ENCODE measurements at places on chromosomes 2 and 18.

DNA sequence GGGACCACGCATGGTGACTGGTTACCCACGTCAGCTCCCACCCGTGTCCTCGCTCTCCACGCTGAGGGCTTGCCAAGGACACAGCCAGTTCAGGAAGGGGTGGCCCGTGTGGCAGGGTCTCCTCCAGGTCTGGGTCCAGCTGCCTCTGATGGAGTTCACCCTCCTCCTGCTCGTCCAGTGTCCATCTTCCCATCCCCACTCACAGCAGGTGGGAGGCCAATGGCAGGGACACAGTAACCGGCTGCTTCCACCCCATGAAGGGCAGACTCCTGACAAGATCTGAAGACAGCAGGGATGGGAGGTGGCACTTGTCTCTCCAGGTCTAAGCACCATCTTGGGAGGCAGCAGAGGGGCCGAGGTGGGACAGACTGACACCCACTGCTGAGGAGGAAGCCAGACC lies 106.4 kb downstream of the NDUFA10 start:
- no peak for DNase-seq

DNA sequence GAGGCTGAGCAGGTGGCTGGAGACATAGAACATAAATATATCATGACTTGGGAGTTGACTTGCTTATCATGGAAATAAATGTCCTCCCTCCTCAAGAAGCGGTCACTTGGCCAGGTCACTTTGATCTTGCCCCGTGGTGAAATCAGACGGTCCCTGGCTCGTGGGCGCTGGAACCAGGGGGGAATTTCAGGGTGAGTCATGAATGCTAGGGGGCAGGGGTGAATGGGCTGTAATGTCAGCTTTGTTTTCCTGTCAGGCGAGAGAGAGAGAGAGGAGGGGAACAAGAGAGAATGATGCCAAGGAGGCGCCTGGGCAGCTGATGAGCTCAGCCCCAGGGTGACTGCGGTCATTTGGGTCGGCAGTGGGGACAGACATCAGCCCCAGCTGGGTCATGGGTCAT lies 47.7 kb downstream of the RRM2 start:
- DNase-seq, result no peak

DNA sequence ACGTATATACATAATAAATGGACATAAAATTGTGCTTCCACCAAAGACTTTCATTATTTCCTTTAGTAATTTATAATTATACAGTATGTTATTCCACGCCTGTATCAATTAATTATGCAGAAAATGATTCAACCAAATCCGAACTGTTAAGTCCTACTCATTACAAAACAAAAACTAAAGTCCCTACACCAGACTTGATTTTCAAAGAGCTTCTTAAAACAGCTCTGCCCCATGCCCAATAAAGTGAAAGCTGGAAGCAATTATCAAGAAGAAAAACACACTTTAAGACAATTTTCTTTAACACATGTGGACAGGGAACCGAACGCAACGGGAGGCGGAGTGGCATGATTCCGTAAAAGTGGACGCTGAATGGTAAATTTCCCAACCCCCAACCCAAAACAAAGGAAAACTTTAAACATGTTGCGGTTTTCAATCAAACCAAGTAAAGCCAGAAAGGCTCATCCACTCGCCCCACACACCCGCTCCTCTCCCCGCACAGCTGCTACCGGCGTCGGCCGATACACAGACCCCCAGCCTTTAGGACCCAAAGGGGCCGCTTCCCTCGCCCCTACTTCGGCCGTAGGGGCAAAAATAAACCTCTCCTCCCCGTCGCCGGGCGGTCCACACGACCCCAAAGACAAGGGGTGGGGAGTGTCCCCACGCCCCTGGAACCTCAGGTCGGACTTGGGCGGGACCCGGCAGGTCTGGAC lies 705 bp downstream of the YES1 start:
- no peak for DNase-seq

GRCh38 chr2:233690444-233690843 lies 2.2 kb upstream of the UGT1A6 start:
- DNase-seq, result no peak

- no peak for DNase-seq
These were observed 81.6 kb upstream of the NFU1 start for GRCh38 chr2:69518841-69519240.

- no peak for DNase-seq
These were observed 15.8 kb downstream of the BOLA3 start for GRCh38 chr2:74131901-74132300.

DNA sequence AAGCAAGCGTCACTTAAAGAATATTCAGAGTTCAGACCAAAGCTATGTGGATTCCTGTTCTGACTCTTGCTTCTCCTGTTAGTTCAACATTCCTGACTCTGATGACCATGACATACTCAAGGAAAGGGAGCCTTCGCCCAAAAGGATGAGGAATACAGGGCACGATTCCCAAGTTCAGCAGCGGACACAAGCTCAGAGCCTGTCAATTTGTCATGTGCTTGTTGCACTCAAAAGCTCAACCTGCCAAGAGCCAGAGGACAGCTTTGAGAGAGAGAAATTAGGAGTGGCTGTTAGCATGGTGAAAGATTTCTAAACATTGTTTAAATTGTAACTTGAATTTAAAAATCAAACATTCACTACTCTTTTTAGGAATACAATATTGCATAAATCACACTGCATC lies 33.3 kb downstream of the APLF start:
- no peak for DNase-seq

DNA sequence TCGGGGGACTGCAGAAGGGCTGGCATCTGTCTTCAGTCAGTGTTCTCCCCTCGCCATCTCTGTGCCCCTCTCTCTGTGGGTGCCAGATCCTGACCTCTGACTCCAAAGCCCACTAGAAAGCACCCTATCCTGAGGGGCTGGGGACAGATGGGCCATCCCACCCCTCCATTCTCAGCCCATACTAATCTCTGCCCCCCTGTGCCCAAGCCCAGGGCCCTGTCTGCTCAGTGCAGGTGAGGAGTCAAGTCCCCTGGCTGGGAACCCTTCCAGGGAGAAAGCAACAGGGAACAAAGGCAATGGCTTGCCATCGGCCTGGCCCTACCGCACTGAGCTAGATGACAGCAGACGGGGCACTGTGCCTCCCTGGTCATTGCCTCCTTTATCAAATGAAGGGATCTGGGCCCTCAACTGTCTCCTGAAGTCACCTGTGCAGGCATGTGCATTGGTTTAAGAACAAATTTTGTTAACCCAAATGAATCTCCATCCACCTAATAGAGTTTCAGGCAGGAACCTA lies 42.7 kb upstream of the ID2 start:
- DNase-seq, result no peak

GRCh38 chr2:64085936-64086335 lies 58.3 kb downstream of the PELI1 start:
- DNase-seq, result no peak

DNA sequence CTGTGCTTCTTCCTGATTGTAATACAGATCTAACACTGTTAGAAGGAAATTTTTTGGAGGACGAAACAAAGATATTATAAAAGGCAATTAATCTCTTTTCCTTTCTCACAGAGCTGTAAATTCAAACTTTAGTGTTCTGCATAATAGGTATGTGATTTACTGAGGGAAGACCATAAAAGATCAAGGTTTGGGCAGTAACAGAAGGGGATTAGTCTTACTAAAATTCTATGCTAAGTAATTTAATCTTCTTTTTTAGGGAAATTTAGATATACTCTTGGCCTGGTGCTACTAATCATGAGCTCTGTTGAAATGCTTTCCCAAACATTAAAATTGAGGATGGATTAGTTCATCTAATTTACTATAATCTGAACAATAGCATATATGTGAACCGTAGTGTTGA lies 8.8 kb upstream of the QPCT start:
- DNase-seq, result no peak

DNA sequence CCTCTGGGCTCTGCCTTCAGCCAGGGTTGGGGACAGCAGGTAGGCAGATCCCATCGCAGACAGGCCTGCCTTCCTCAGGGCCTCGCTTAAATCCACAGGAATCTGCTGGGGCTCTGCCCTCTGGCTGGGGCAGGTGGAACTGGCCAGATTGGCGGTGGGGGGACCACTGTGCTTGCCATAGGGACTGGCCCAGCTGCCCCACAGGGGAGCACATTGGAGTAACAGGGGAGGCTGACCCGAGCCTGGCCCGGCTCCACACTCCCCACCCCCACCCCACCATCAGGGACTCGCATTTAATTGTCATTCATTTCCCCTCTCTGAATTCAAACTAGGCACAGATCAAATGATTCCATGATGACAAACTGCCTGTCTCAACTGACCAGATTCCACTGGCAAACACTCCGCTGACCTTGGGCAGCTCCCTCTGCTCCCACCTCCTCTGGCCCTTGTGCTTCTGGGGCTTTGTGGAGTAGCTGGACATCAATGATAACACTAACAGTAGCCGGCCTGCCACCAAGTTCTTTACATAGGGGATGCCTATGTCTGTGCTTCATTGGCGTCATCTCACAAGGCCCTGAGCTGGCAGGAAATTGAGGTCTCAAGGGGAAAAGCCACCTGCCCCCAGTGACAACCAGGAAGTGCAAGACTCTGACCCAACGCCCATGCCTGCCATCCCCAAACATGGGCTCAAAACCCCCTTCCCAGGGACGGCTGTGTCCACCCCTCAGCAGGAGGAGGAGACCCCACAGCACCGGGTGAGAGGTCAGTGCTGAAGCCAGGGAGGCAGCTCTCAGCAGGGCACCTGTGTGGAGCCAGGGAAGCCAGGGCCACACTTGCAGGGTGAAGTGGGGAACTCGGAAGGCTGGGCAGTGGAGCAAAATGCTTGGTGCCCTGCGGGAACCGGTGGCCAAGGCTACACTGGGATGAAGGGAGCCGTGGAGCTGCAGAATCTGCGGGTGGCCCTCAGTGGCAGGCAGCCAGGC lies 2.1 kb upstream of the B3GNT7 start:
- DNase-seq, result peak; percentile 90

DNA sequence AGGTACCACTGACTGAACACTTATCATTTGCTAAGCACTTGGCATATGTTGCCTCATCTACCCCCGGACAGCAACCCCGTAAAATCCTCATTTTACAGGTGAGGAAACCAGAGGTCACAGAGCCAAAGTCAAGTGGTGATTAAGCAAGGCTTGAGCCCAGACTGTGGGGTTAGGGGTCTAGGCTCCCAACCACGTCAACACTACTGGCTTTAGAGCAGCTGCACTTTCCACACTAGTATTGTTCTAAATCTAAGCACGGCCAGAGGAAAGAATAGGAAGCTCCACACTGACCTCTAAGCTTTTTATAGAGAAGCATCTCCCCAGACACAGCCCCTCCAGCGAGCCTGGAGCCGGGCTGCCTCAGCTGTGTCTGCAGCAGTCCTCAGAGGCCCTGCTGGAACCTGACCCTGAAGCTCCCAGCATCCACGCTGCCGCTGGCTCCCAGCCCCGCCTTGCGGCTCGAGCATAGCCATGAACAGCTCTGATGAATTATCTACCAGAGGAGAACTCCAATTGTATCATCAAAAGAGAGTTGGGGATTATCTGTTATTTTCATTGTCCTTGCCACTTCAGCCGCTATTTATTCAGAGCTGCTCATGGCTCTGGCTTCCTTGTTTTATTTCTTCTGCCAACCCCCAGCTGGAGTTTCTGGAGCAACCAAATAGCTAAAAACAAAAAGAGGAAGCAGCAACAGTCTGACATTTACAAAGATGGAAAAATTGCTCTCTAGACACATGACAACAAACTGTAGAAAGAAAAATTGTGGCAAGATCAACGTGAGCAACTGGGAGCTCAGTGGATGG lies 62.2 kb upstream of the RTN4 start:
- no peak for DNase-seq

DNA sequence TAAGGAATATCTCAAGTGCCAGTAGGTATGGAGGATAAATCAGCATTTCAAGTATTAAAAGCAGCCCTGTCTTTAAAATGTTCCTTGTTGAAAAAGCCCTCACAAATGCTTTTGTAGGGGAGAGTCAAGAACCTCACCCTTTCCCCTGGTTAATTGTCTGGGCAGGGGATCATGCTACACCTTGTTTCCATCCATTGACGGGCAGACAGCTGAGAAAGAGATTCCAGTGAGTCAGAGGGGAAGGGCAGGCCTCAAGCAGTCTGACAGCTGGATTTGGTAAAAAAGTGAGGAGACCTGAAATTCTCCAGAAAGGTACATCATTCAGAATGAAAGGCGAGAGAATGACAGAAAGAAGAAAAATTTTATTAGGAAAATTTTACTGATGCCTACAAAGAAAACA lies 203.2 kb upstream of the CYP26B1 start:
- DNase-seq, result no peak

GRCh38 chr18:29012364-29012763 lies 835.4 kb upstream of the CDH2 start:
- DNase-seq, result no peak

- DNase-seq, result no peak
These were observed 467.5 kb upstream of the CHST9 start for GRCh38 chr18:27652480-27653121.

DNA sequence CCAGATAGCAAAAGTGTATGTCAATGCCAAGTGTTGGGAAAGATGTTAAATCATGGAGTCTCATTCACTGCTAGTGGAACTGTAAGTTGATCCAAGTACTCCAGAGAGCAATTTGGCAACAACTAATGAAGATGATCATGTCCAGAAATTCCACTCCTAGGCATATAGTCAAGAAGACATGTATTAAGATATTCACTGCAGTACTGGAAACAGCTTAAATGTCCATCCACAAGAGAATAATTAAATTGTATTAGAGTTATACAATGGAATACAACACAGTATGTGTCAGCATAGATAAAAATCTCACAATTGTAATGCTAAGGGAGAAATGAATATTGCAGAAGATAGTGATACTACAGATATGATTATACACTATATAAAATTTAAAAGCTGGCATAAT lies 15.2 kb upstream of the LBH start:
- DNase-seq, result no peak

- DNase-seq, result no peak
These were observed 98.6 kb downstream of the TGFA start for GRCh38 chr2:70454936-70455544.

- DNase-seq, result no peak
These were observed 5.0 kb downstream of the RNF152 start for GRCh38 chr18:61887838-61888237.

DNA sequence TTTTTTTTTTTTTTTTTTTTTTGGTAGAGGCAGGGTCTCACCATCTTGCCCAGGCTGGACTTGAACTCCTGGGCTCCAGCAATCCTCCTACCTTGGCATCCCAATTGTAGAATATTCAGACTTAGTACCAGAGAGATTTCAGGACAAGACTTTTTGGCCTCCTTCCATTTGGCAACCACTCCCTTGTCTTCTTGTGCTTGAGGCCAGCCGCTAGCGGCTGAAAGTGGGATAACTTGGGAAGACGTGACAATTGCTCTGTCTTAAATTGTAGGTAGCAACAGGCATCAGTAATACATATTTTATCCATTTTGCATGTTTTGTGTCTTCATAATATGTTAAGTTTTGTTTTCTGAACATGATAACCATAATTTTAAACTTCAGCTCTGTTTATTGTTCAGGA lies 53.3 kb upstream of the TTN start:
- no peak for DNase-seq

- no peak for DNase-seq
These were observed 249.0 kb downstream of the TWIST2 start for GRCh38 chr2:239096676-239097427.
